ENCODE measurements at places on chromosomes 5 and 9.

- no peak for DNase-seq
Measured at GRCh38 chr9:85248514-85249312, 493.0 kb downstream of the AGTPBP1 start.

GRCh38 chr9:91415290-91415689 lies 8.3 kb downstream of the NFIL3 start:
- DNase-seq, result no peak

GRCh38 chr9:120905315-120906164 lies 21.1 kb downstream of the TRAF1 start:
- peak; percentile 73 for DNase-seq

- DNase-seq, result no peak
Measured at GRCh38 chr5:9337928-9338595, 207.8 kb downstream of the SEMA5A start.

GRCh38 chr5:170557314-170557713 lies 53.5 kb downstream of the KCNIP1 start:
- no peak for DNase-seq

DNA sequence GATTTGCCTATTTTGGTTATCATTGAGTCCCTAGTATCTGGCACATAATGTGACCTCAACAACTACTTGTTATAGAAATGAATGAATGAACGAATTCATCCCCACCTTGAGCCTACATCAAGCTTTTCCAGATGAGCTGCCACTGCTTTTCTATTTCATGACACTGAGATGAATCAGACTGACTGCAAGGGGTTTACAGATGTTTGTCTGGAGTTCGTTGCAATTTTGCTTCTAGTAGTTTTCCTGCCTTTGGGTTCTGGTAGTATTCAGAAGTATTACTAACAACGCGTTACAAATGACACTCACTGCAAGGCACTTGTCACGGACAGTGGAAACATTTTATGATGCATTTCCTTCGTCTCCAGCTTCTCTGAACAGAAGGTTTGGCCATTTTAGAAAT lies 222.3 kb downstream of the CD180 start:
- DNase-seq, result no peak

GRCh38 chr5:33321026-33321425 lies 119.7 kb upstream of the TARS1 start:
- no peak for DNase-seq

DNA sequence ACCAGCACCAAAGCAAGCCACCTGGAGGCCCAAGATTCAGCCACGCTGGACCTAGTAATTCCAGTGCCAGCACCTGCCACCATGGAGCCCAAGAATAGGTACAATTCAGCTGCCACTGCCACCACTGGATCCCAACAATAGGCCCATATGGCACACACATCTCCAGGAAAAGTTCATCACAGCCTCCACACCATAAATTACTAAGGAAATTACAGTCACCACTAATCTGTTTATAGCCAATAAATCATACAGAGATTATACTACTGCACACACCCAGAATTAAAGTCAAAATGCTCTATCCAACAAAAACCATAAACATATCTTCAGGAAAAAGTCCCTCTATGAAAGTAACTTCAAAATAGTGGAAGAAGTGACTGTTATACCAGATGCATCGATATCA lies 242.8 kb downstream of the SPATA31D1 start:
- no peak for DNase-seq

GRCh38 chr5:64767959-64768357 lies 533 bp downstream of the SREK1IP1 start:
- DNase-seq, result peak; percentile 41

DNA sequence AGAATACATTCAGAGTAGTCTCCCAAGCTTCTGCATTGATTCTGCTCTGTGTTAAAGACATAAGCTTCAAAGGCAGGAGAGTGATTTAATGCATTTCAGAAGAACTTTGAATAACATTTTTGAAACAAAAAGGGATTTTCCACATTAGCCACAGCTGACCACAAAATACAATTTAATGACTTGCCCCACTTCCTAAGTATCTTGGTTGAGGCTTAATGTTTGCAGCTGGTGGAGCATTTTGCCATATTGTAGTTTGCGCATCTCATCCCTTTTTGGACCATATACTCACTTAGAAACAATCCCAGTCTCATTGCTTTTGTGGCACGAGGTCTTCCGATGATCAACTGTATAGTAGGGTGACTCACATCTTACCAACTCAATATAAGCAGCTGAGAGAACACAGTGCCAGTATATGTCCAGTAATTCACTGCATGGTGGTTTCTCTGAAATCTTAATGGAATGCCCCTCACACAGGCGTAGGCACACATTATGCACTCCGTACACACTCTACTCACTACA lies 455.8 kb upstream of the PTGER4 start:
- no peak for DNase-seq

- no peak for DNase-seq
Measured at GRCh38 chr9:132797861-132798659, 80.0 kb downstream of the AK8 start.

GRCh38 chr5:79793722-79794121 lies 104.1 kb downstream of the CMYA5 start:
- DNase-seq, result no peak

- no peak for DNase-seq
Measured at GRCh38 chr9:86943201-86944113, 3.8 kb downstream of the GAS1 start.

GRCh38 chr5:77606279-77606678 lies 32.2 kb downstream of the OTP start:
- DNase-seq, result no peak

DNA sequence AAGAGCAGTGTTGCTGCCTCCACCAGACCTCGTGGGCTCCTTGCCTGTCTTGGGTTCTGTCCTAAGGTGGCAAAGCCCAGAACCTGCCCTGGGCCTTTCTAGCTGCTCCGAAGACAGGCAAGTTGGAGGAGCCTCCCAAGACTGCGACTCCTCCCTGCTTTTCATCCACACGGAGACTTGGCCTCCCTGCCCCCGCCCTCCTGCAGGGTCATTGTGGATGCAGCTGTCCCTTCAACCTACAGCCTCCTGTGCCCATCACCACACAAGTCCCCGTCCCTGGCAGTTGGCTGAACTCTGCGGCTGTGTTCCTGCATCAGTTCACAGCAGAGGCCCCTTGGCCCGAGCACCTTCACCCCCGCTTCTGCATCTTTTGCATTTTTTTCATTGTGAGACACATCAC lies 59.2 kb downstream of the WNK2 start:
- DNase-seq, result no peak

GRCh38 chr5:133698259-133698554 lies 85.9 kb upstream of the FSTL4 start:
- DNase-seq, result no peak

- DNase-seq, result no peak
Measured at GRCh38 chr5:27140831-27141230, 102.4 kb upstream of the CDH9 start.

DNA sequence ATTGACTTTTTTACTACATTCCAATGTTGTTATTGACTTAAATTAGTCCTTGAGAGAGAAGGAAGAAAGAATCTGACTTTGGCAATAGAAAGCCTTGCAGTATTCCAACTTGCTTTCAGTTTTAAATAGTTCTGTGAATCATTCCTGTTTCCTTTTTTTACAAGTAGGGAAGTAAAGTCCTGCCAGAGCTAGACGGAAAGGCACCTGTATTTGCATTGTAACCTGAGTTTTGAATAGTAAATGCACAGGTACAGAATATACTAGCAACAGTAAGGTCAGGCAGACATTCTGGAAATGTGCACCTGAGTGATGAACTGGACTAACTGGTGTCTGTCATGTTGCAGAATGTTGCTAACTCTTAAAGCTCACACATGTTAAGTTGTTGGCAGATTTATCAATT lies 100.9 kb downstream of the PRKACG start:
- DNase-seq, result no peak

- DNase-seq, result no peak
Measured at GRCh38 chr9:89154651-89155336, 23.8 kb downstream of the SHC3 start.

GRCh38 chr5:2602451-2603271 lies 148.8 kb downstream of the IRX2 start:
- DNase-seq, result no peak

- DNase-seq, result no peak
Measured at GRCh38 chr5:142719836-142720370, 34.0 kb upstream of the FGF1 start.

DNA sequence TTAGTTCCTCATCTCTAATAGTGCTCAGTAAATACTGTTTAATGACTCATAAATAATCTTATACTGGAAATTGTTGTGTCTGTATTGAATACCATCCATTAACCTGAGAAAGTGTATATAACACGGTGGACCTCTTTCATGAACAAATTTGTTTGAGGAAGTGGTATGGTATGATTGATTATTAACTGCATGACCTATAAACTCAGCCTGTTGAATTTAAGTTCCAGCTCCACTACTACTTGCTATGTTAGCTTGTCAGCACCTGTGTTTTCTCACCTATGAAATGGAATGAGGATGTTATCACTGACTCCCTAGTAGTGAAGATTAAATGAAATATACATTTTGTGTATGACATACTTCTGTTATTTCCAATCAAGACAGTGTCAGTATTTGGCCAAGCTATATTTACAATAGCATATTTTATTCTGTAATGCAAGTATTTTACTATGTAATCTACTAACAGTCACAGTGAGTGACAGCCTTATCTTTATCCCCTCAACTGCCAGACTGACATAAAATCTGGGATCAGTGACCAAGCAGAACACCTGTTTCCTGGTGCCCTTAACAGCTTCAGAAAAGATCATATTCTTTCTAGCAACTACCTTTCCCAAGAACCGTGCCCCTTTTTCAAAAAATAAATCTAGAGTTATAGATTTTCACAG lies 77.3 kb upstream of the ITGA1 start:
- DNase-seq, result no peak

DNA sequence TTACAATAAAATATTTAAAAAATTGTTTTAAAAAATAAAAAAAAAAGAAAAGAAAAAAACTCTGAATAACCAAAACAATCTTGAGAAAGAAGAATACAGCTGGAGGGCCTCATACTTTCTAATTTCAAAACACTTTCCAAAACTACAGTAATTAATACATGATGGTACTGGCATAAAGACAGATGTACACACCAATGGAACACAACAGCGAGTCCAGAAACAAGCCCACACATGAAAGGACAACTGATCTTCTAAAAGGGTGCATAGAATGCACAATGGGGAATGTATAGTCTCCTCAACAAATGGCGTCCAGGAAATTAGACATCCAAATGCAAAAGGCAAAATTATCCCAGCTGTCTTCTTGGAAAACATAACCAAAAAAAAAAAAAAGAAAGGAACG lies 99.6 kb downstream of the LURAP1L start:
- DNase-seq, result no peak

GRCh38 chr5:61414806-61415205 lies 82.7 kb downstream of the ZSWIM6 start:
- no peak for DNase-seq

- DNase-seq, result no peak
Measured at GRCh38 chr9:114894609-114895433, 35.6 kb downstream of the TNFSF8 start.

DNA sequence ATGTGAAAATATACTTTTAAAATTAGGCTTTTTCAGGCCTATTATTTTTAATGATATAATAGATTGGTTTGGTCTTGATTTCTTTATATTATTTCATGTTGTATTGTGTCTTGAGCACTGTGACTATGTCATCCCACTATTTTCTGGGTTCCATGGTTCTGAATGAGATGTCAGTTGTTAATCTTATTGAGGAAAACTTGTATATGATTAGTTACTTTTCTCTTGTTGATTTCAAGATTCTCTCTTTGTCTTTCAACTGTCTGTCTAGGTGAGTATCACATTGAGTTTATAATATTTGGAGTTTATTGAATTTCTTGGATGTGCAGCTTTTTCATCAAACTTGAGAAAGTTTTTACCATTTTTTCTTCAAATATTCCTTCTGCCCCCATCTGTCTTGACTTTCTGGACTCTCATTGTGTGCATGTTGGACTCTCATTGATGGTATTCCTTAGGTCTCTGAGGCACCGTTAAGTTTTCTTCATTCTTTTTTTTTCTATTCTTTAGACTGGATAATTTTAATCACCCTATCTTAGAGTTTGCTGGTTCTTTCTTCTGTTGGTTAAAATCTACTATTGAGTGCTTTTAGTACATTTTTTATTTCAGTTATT lies 175.8 kb downstream of the TMEM167A start:
- no peak for DNase-seq

GRCh38 chr5:42994246-42994554 lies 45.9 kb downstream of the ANXA2R start:
- no peak for DNase-seq

GRCh38 chr9:107933097-107933496 lies 443.5 kb upstream of the KLF4 start:
- no peak for DNase-seq

DNA sequence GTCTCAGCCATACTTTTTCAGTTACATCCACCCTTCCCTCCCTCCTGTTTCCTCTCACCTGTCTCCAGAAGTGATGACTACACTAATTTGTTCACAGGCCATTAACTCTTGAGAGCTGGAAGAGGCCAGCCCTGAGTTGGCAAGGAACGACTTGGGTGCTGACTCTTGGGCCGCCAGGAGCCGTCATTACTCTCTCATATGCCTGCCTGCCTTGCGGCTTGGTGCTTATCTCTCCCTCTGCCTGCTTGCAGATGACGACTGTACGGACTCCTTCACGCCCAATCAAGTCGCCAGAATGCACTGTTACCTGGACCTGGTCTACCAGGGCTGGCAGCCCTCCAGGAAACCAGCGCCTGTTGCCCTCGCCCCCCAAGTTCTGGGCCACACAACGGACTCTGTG lies 66.1 kb downstream of the PAPPA start:
- DNase-seq, result no peak
